ENCODE measurements at places on chromosomes 11 and 22.

- DNase-seq: no peak
Observed at GRCh38 chr22:30056015-30056414, 24.2 kb upstream of the HORMAD2 start.

DNA sequence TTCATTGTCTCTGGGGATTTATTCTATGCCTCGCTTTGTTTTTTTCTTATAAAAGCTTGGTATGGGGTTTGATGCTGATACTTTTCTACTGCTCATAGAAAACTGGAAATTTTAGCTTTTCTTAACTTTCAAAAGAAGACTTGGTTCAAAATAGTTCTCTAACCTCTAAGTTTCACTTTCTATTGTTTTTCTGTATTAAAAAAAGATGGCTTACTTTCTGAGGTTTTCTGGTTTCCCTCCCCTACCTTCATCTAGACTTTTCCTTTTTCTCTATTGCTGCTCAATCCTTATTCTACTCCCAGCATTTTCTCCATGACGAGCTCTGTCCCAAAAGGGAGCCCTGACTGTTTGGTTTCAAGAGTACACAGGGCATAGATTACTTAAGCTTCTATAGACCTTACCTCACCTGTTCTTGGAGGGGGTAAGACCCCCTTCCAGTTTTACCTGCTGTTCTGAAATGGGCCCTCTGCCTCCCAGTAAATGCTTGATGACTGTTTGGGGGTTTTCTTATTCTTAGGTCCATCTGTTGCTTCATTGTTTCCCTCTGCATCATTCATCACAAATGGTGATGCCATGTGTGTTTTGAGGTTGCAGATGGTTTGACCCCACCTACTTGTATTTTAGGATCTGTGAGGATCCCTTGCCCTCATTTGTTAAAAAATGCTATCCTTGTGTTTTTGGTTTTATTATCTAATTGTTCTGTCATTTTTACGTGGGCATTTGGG lies 29.5 kb downstream of the DNHD1 start:
- no peak for DNase-seq

DNA sequence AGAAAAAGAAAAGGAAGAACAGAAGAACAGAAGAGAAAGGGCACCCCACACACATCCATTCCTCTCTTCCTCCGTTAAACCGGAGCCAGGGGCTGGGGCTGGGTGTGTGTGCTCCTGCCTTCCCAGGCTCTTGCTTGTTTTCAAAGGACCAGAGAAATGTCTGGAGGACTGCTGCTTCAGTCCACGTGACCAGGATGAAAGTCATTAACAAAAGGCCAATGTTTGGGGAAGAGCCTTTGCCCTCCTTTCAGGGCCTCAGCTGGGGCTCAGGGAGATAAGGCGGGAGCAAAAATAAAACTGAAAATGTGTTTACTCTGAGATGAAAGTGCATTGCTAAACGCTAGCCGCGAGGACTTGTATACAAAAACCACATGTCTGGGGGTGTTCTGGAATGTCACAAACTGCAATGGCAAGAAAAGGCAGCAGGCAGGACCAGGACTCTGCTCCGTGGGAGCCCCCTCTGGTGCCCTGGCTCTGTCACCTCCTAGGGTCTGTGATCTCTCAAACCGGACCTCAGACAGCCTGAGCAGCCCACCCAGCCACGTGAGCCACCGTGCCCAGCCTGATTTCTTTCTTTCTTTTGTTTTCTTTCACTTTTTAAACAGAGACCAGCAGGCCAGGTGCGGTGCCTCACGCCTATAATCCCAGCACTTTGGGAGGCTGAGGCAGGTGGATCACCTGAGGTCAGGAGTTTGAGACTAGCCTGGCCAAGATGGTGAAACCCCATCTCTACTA lies 31.6 kb upstream of the MYH9 start:
- no peak for DNase-seq

GRCh38 chr11:13065200-13065787 lies 56.2 kb downstream of the RASSF10 start:
- no peak for DNase-seq

DNA sequence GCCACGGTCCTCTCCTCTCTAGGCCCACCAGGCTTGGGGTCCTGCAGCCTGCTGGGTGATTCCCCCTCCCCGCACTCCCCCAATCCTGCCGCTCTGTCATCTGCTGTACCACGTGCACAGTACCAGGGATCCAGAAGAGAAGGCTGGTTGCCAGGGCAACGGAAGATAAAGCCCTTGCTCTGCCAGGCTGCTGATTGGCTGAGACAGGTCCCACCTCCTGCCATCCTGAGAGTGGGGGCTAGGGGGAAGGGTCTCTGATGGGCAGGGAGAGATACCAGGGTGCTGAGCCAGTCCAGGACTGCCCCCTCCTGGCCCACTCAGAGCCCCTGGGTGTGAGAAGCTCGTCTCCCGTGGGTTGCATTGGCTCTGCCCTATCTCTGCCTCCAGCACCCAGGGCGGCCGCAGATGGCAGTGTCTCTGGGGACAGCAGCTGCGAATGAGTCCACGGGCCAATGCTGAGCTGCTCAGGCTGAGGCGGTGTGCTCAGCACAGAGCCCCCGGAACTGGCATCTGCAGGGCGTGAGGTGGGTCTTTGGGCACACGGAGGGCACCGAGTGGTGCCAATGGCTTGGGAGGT lies at the start of gene SMIM45:
Gene SMIM45, plus strand, starts transcription at position 253 of the 577 bp plus-strand sequence.
- no peak for DNase-seq

All from activated CD4-positive, alpha-beta T cell treated with anti-CD3 and anti-CD28 coated beads for 36 hours (primary cell).